SK-N-SH (cell line): ENCODE measurements at places on chromosomes 13 and 19. TPM values are rescaled to one million over a fixed set of nuclear protein-coding genes. Genes with fewer than 3 reads are reported as not detected.

- no peak for DNase-seq
Observed at GRCh38 chr19:17766543-17767131, 15.4 kb downstream of the FCHO1 start.

ZNF587 gene
- 7.4 and 12.1 TPM in 2 replicates for polyA plus RNA-seq

DNA sequence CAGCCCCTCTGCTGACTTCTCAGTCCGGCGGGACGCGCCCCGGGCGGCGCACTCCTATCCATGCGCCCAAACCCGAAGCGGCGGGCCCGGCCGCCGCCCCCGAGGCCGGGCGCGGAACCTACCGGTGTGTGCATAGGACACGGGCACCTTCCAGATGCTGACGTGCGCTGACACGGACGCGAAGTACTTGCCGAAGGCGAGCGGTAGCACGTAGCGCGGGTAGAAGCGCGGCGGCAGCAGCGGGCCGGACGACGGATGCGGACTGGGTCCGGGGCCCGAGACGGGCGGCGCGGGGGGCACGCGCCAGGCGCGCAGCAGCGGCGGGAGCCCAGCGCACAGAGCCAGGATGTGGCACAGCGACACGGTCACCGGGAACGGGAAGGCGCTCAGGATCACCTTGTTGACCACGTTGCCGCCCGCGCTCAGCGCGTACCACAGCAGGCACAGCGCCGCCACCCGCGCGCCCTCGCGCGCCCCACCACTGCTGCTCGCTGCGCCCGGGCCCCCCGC is 338 bp downstream of the SLC35E1 start:
- no peak for DNase-seq

- DNase-seq, result peak; percentile 54
Observed at GRCh38 chr13:31982540-31982939, 49.0 kb upstream of the FRY start.

FCGBP gene
- polyA plus RNA-seq, result 0.07 and 0.10 TPM in 2 replicates

DNA sequence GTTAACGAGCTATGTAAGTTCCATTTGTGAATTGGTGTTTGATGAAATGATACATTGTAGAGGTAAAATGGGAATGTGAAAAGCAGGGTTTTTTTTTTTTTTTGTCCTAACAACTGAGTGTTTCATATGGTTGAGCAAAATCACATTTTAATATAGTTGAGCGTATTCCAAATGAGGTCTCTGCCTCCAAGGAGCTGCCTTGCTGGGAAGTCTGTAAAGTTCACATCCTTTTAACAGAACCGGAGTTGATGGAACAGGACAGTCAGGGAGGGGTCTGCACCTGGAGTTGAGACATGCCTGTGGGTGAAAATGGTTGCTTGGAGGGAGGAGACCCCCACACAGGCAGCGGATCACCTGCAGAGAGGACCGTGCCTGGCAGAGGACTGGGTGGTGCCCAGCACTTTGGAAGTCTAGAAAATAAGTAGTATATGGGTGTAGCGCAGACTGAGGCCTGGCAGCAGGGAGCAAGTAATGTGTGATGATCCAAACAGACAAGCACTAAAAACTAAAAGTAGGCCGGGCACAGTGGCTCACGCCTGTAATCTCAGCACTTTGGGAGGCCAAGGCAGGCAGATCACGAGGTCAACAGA is 75.2 kb upstream of the UBAC2 start:
- no peak for DNase-seq

- DNase-seq, result no peak
Observed at GRCh38 chr19:51837145-51837544, 42.2 kb downstream of the FPR3 start.

CGB2 gene
- polyA plus RNA-seq, result 0.50 and 0.64 TPM in 2 replicates
